NCI-H1930 (cell line): ENCODE measurements at places on chromosomes 11 and 22.

DNA sequence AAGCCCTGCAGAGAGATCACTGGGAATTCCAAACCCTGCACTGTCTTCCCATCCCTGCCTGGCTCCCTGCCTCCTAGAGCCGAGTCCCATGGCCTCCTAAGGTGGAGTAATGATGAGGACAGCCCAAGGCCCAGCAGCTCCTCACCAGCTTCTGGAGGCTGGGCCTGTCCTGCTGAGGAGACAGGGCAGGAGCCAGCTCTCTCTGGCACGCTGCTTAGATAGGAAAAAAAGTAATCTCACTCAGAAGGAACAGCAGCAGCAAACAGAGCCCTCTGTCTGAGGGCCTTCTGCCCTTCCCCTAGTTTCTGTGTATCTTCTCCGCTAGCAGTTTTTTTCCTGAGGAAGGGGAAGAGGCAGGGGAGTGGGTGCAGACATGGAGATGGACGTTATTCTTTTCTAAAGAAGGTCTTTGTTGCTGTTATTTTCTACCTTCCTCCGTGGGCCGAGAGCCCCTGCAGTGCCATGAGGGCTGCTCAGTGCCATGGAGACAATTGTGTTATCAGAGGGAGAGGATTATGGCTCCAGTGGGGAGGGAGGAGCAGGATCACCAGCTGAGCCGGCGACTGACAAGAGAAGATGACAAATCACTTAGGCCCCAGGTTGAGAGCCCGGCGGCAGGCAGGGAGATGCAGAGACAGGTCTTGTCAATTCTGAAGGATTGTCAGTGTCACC lies 315.3 kb downstream of the BUD13 start:
- DNase-seq = no peak

DNA sequence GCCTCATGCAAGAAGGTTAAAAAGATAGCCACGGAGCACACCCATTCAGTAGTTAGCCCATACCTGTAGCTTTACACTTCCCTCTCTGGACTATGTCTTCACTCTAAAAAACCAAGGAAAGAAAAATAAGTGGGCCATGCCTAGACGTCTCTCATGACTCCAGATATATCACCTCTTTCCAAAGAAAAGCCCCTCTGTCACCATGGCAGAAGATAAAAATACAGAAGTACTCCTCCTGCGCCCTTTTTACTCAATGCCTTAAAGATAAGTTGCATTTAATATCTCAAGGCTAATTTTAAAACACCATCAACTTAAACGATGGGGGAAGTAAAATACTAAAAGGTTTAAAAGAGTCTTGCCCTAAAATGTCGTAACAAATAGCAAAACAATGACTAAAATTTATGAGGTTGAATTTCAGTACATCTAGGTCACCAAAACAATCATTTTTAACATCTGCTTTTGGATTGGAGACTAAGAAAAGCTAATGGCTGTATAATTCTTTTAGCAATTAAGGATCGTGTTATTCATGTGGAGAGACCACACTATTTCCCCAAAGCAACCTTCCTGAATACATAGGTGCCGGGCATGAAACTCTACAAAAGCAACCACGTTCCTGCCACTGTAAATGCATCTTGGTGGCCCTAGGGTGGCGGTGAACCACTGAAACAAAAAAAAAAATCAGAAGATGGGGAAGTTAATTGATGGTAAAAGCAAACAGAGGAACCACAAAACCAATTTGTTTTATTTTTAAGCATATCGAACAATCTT lies 46.0 kb downstream of the CELF1 start:
- DNase-seq = no peak

GRCh38 chr11:85768473-85769146 lies 42.3 kb downstream of the SYTL2 start:
- no peak for DNase-seq

- DNase-seq = no peak
These were observed 62.5 kb upstream of the SORL1 start for GRCh38 chr11:121389651-121390050.

- DNase-seq = no peak
These were observed 51.8 kb upstream of the OR4B1 start for GRCh38 chr11:48164836-48165235.
